ENCODE measurements at places on chromosomes 3 and 15. TPM values are rescaled to one million over a fixed set of nuclear protein-coding genes. Genes with fewer than 3 reads are reported as not detected.

SMC4 gene
- total RNA-seq: 48.7 TPM

HACD2 gene
- total RNA-seq: 14.9 TPM

ISLR2 gene
- 0.36 TPM for total RNA-seq

BRK1 gene
- total RNA-seq: 34.2 TPM

NME9 gene
- not detected for total RNA-seq

ABI3BP gene
- total RNA-seq: 108 TPM
